ENCODE measurements at places on chromosomes 6 and 20.

GRCh38 chr6:163671355-163671754, 256.8 kb downstream of the QKI start:
- no peak for DNase-seq

- no peak for DNase-seq
Observed at GRCh38 chr20:24672181-24672880, 202.9 kb downstream of the SYNDIG1 start.

- DNase-seq = peak; percentile 82
Observed at GRCh38 chr20:59781226-59781625, 152.2 kb downstream of the SYCP2 start.

DNA sequence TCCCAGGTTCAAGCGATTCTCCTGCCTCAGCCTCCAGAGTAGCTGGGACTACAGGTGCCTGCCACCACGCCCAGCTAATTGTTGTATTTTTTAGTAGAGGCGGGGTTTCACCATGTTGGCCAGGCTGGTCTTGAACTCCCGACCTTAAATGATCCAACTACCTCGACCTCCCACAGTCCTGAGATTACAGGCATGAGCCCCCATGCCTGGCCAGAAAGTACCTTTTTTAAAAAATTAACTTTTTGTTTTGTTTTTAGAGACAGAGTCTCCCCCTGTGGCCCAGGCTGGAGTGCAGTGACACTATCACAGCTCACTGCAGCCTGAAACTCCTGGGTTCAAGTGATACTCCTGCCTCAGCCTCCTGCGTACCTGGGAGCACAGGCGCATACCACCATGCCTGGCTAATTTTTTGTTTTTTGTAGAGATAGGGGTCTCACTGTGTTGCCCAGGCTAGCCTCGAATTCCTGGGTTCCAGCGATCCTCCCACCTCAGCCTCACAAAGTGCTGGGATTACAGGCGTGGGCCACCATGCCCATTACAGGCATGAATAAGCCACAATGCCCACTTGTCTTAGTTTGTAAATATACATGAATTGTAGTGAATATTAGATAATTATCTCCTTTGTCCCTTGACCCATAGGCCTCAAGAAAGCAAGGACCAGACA, 17.4 kb upstream of the EEF1A1 start:
- no peak for DNase-seq

DNA sequence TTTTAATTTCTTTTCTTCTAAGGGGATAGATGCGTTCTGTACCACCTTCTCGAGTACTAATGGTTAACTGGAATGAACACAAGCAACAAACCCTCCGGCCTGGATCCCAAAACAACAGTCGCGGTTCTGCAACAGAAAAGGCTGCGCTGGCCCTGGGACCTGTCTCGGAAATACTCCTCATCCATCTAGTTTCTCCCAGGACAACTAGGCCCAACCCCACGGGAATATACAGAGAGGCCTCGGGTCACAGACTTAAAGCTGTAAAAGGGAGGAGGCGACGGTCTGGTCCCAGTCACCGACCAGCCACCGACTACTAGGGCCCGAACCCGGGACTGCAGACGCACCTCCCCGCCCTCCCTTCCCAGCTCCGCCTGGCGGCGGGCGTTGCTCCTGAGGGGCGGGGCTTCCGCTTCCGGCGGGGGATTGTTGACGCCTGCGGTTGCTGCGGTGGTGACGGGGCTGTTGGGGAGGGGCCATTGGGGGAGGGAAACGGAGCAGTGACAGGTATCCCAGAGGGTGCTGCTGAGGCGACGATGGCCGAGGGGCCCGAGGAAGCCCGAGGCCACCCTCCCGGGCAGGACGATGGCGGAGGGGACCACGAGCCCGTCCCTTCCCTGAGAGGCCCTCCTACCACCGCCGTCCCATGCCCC, at the start of gene FAM8A1:
Gene FAM8A1 (plus strand): TSS at position 426 of the 650 bp plus-strand sequence. CDS start 108 bp downstream, at position 534.
- DNase-seq = peak; percentile 92

DNA sequence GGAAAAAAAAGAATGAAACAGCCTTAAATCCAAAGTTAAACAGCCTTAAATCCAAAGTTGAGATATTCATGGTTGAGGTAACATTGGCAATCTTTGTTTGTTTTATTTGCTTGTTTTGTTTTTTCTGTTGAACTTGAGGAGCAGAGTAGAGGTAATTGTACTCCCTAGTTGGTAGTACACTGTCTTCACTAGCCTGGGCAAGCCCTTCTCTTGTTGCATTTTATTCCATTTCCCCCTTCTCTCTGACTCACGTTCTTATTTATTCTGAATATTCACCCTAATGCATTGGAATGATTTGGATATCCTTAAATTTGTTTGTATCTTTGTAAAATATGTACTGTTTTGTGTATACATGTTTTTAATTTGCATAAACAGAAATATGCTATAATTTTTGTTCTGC, 397.6 kb downstream of the CDC5L start:
- DNase-seq = no peak

DNA sequence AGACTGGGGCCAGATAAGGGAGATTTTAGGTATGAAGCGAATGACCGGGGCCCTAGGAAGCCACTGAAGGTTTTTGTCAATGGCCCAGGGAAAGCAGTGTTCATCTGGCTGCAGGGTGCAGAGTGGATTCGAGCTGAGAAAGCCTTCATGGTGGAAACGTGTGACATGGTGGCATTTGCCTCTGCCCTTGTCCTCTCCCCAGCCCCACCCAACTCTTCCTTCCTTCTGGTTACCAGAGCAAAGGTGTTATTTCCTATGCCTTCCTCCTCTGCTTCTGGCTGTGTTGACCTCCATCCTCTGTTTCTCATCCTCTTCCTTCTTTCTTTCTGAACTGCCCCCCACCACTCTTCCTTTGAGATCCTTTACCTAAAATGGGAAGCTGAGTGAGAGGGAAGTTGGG, 195.1 kb upstream of the SUPT3H start:
- peak; percentile 42 for DNase-seq

- no peak for DNase-seq
Observed at GRCh38 chr20:56200456-56200855, 48.1 kb upstream of the MC3R start.

- DNase-seq = no peak
Observed at GRCh38 chr6:111802015-111802414, 71.2 kb downstream of the FYN start.

- DNase-seq = no peak
Observed at GRCh38 chr20:7744411-7744810, 195.8 kb downstream of the HAO1 start.

DNA sequence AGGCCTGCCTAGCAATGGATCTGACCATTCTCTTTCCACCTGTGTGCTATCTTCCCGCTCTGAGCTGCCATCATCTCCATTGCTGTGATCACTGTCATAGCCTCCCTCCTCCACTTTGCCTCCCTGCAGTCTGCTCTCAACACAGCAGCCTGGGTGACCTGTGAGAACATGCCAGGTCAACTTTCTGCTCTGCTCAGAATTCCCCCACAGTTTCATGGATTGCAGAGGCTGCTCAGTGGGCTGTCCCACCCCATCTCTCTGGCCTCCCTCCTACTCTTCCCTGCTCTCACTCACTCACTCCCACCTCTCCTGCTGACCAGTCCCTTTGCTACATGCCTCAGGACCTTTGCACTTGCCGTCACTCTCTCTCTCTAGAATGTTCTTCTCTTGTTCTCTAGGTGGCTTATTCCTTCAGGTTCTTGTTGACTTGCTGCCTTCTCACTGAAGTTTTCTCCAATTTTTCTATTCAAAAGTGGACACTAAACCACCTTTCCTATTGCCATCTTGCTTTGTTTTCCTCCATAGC, 159.9 kb downstream of the CD83 start:
- no peak for DNase-seq

GRCh38 chr6:91088515-91088914, 501.6 kb upstream of the MAP3K7 start:
- DNase-seq = no peak

- no peak for DNase-seq
Observed at GRCh38 chr6:170093276-170093657, 197.6 kb downstream of the DLL1 start.

GRCh38 chr6:14365393-14365792, 247.8 kb downstream of the CD83 start:
- no peak for DNase-seq

DNA sequence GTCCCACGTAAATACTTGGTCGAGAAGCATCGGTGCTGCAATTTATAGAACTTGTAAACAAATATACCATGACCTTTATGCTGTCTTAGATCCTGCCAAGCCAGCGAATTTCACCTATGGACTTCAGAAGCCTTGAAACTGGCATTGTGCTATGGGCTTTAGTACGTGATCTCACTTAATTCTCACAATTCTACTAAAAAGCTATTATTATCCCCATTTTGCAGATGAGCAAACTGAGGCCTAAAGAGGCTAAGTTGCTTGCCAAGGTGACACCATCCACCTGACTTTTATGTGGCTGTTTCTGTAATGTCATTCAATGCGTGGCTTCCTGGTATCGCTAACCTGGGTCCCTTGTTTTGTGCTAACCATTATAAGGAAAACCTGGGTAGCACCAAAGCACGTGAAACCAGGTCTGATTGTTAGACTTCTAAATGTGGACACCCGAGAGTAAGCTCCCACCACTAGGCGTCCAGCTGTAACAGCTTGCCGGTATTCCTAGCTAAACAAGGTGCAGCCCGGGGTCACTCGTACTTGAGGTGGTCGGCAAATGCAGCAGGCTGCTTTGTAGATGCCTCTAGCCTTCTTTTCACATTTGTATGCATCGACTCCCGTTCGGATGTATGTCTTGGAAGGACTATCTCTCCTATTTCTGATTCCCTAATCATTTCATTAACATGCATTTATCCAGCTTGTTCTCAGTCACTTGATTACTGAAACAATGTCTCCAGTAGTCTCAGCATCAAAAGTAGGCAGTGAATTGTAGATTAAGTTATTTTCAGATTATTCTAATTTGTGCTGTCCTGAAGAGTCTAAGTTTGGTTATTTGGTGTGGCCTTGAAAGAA, 1.1 kb downstream of the SYNJ2 start:
- DNase-seq = no peak

GRCh38 chr6:148416330-148416965, 73.8 kb downstream of the SASH1 start:
- DNase-seq = no peak

GRCh38 chr6:169880516-169880915, 129.1 kb downstream of the ERMARD start:
- DNase-seq = peak; percentile 52

- DNase-seq = no peak
Observed at GRCh38 chr20:6075428-6076219, 21.8 kb upstream of the LRRN4 start.

- no peak for DNase-seq
Observed at GRCh38 chr6:56963043-56963442, 8.1 kb downstream of the BEND6 start.

DNA sequence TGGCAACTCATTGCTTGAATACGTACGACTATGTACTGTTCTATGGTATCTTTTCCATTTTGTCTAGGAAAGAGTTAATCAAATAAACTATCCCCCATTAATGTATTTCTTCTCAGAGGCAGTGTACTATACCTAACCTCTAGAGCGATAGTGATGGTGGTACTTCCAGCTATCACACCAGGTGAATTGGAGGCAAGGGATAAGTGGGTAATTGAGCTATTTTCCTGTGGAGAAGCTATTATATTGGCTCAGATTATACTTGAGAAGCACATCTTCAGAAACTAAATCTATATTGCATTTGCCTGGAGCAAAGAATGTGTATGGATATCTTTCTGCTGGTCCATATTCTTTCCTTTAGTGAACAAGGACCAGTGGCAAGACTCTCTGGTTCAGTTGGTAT, 430.7 kb upstream of the KHDRBS2 start:
- DNase-seq = no peak

Measured in vagina (tissue), 2 donors.